Stimulated activated CD8-positive, alpha-beta memory T cell treated with anti-CD3 and anti-CD28 coated beads, Interleukin-4, amount 100 ng/mL, for 48 hours (primary cell): ENCODE measurements at places on chromosomes 3 and 15.

DNA sequence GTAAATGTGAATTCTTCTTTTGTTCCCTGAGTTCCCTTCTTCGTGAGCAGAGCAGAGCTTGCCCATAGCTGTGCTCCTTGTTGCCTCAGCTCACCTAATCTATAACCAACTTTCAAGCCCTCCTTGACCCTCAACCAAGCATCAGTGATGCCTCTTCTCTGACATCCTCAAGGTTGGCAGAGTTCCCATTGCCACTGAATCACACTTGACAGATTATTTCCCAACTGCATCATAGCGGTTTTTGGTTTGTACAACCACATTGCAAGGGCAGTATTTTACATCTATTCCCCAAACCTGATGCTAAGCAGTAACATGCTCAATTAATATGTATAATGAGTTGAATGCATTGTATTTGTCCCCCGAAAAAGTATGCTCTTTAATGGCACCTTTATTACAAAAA, 133.0 kb upstream of the SNTN start:
- DNase-seq, result no peak

DNA sequence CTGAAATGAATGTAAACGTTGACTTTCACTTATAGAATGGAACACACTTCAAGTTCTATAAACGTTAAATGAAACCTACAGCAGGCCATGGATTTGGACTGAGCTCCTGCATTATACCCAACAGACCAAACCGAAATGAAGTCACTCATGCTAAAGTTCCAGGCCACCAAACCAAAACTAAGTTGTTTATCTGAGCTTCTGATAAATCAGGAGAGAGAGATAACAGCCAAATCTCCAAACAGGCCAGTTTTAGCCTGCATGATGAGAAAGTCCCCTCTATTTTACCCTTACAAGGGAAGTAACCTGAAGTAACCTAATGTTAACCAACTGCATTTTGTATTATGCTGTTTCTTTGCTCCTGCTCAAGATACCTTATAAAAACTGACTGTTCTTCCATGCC, 44.5 kb downstream of the DCUN1D1 start:
- no peak for DNase-seq

DNA sequence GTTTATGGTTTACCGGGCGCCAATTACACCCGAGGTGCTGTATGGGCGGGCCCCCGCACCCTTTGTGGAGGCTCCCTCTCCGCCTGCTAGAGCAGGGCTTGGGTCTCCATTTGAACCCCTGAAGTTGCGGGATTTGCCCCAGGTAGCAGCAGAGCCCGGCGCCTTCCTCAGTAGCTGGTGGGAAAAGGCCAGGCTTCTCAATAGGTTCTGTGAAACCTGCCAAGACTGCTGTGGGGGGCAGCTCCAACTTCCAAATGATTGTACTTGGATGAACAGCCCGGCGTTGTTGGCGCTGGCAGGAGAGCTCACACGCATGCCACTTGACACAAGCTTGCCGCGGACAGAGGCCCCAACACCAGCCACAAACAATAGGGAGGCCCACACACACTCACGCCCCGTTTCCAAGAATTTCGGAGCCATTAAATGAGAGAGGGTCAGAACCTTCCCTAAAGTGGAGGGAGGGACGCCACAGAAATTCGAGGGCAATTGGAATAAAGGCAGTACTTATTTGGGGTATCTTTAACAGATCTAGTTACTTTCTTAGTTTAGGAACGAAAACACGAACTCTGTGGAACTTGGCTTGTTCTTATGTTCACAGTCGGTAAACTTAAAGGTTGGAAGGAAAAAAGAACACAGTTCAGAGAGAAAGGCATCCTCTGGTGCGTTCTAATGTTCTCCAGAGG, 1.4 kb downstream of the EPHB3 start:
- DNase-seq, result no peak

- no peak for DNase-seq
Measured at GRCh38 chr15:29968099-29968894, 114.5 kb upstream of the GOLGA8J start.

DNA sequence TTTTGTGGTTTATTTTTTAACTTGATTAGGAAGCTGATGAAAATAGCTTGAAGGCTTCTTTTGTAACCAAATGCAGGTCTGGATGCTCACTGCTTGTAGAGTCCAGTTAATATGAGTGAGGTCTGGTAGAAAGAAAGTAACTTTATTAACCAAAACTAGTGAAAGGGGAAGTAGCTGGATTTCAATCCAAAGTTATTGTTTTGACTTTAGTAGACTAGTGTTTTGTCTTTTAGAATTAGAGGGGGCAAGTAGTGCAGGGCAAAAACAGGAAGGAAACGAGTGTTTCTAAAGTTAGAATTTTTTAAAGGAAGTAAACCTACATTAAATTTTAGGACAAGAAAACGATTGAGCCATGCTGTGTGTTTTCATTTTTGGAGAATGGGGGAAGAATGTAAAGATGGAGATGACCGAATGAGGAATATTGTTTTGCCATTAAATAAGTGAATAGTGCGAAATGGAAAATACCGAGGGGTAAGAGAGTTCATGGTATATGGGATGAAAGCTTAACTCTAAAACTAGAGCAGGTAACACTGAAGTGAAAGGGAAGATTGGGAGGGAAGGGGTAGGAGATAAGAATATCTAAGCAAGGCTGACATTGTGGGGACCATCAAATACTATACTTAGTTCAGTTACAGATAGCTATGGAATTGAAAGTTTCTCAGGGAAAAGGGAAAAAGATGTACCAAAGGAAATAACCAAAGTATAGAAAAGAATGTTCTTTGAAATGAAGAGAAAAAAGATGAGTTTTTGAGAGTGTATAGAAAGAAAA, 40.0 kb downstream of the USP3 start:
- no peak for DNase-seq

DNA sequence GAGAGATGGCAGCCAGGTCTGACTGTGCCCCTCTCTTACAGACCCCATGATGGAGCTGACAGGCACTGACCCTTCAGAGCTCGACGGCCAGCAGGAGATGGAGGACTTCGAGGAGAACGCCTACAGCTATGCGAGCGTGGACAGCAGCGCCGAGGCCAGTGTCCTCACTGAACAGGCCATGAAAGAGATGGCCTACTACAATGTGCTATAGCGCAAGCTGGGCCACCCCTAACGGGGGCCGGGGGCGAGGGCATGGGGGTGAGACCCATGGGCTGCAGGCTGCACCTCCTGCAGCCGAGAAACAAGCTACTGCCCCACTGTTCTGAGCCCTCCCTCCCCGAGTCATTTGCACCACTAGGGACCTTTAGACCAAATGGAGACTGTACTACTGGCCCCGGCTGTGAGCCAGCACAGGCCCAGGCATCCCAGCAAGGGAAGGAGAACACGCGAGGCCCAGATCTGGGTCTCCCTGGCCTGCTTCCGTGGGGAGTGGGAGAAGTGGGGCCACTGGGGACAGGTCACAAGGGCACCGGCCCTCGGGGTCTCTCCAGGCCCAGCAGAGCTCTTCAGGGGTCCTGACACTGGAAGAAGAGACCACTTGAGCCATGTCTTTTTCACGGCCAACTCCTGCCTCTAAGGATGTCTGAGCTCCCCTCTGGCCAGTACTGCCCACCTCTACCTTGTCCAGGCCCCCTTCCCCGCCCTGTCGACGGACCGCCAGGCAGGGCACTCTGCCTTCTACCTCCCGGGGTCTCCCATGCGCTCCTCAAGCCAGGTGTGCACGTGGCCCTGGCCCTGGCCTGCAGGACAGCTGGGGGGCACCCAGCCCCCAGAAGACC, 22.4 kb downstream of the IDH2 start:
- no peak for DNase-seq

GRCh38 chr3:99544786-99545281, 93.6 kb upstream of the COL8A1 start:
- no peak for DNase-seq

GRCh38 chr3:11769704-11770476, 76.8 kb downstream of the TAMM41 start:
- no peak for DNase-seq

DNA sequence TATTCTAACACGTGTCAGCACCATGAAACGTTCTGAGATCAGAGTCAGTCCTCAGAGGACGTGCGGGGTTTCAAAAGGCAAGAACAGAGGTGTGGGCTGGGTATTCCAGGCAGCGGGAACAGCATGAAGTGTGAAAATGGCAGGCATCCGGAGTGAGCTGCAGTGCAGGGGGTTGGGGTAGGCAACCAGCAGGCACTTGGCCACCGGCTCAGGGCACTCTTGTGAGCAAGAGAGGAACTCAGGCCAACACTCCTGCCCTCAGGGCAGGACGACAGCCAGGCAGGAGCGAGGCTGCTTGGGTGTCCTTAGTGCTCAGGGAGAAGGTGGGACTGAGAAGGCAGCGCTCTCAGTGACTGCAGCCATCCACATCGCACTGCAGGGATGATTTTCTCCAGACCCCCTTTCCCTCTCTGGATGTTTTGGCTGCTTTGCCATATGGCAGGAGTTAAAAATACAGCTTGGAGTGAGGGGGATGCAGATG, 151.1 kb downstream of the NUP210 start:
- no peak for DNase-seq

DNA sequence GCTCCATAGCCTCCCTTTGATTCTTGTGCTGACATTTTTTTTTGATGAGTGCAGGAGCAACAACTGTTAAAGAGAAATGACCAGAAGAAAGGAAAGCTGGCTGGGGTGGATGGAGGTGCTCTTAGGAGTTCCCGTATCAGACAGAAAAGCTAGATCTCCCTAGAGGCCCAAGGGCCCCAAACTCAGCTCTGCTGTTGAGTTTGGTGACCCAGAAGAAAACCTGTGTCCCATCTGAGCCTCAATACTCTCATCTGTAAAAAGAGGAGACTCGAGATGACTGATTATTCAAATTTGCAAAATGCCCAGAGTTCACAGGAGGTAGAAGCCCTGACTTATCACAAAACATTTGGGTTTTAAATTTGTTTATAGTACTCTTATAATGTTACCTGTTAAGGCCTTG, 142.4 kb downstream of the TIGIT start:
- DNase-seq, result no peak

GRCh38 chr3:159828542-159828943, 160.1 kb upstream of the IL12A start:
- DNase-seq, result no peak

- DNase-seq, result no peak
Measured at GRCh38 chr15:56856934-56857333, 61.5 kb upstream of the TCF12 start.

GRCh38 chr3:130609166-130609979, 92.4 kb downstream of the COL6A6 start:
- no peak for DNase-seq

- DNase-seq, result peak; percentile 70
Measured at GRCh38 chr3:110814170-110815007, 257.2 kb upstream of the NECTIN3 start.

DNA sequence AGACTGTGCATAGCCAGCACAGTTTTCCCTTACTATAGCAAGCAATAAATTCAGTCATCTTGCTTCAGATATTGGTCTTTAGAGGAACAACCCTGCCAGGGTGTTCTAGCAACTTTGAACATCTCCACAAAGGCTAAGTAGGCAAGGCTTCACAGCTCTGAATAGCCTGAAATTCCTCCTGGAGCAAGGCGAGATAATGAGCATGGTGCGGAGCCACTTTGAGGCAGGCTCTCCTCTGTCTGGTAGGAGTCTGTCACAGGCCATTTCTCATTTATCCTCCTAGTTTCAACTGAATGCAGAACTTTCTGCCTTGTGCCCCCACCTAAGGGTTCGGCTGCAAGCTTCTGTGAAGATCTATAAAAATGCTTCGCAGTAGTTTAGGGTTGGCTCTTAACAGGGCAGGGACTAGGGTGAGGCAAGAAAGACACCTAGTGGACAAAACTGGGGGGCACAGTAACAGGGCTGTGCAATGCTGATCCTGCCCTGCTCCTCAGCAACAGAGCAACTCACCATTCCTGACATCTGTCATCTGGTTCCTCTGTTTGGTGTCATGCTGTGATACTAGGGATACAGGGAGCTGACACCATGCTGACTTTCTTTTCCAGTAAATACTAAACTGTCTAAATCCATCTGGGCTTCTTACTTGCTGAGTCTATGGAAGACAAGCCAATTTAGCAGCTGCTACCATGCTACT, 16.6 kb upstream of the EHHADH start:
- no peak for DNase-seq

DNA sequence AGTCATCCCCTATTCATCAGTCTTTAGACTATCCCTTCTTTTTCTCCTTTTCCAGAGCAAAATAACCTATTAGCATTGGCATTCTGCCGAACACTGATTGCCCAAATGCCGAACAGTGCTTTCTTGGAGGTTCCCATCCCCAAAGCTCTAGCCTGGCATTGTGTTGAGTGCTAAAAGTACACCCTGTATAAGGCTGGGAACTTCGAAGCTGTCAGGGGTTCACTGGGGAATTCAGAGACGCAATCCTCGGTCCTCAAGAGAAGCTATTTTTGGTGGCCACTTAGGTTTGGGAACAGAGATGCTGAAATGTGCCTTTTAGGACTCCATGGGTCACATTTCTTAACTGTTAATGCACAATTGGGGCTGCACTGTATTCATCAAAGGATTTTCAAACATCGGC, 8.4 kb downstream of the FRMD5 start:
- DNase-seq, result no peak

- DNase-seq, result no peak
Measured at GRCh38 chr3:182947888-182948287, 32.5 kb downstream of the DCUN1D1 start.

DNA sequence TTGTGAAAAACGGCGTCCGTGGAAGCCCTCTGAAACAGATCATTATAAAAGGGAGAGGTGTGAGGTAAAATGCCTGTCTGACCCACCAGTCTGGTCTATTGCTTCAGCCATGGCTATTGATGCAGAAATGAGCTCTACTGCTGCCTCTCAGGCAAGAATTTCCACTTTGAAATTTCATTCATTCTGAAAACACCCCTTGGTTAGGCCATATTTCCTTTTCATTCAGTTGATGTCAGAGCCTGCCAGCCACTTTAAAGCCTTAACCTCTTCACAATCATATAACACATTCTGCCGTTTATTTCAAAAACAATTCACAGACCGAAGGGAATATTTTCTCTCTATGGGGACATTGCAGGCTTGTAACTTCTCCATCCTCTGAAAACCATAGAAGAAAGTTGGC, 71.9 kb downstream of the FOXB1 start:
- no peak for DNase-seq

DNA sequence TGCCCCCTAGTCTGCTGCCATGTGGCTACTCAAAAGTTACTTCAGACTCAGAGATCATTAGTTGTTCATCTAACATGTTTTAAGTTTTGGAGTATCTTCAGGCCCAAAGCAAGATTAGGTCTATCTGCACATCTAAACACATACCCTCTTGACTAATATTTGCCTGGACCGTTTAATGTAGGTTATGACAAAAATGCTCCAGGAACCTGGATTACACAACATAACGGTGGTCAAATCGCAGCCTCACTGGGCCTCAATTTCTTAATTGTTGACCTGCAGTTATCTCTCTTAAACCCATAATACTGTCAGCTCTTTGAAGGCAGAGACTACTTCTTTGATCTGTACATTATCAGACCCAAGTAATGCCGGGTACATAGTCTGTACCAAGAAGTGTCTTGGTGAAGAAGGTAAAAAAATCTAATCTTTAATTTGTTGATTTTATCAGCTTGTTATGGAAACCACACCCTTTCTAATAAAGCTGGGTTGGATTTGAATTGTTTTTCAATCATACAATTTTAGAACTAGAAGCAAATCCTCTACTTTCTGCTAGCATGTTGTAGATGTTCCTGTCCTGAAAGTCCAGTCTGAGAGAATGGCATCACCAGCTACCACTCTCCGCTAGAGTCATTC, 3.6 kb downstream of the SNRK start:
- no peak for DNase-seq
